ENCODE measurements at places on chromosomes 7 and 10.

DNA sequence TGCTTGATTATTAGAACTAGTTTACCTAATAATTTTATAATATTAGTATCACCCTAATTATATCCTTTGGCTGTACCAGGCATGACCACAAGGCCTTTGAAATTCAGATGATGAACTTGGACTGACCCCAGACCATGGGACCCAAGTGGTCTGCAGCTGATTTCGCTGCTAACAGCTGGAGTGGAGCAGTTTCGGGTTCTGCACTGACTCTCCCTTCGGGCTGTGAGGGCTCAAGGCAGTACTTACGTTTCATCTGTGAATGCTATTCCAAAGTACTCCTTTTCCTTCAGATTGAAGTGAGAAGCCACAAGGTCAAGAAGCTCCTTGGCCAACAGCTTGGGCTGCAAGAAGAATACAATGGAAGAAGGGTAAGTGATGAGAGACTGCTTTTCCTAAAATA is 223.8 kb downstream of the PRPF18 start:
- no peak for DNase-seq

DNA sequence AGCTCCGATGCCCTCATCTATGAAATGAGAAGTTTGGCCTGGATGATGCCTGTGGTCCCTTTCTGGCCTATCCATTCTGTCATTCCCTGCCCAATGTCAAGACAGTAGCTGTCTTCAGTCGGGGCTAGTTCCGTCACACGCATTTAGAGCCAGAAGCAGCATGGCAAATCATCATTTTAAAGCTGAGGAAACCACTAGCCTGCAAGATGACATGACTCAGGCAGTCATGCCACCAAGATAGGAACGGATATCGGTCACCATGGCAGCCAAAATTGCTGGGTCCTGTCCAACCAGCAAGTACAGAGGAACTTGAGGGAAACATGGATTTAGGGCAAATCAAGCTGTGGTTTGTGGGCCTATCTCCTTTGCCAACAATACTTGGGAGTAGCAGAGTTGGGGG is 64.5 kb upstream of the MRLN start:
- no peak for DNase-seq

DNA sequence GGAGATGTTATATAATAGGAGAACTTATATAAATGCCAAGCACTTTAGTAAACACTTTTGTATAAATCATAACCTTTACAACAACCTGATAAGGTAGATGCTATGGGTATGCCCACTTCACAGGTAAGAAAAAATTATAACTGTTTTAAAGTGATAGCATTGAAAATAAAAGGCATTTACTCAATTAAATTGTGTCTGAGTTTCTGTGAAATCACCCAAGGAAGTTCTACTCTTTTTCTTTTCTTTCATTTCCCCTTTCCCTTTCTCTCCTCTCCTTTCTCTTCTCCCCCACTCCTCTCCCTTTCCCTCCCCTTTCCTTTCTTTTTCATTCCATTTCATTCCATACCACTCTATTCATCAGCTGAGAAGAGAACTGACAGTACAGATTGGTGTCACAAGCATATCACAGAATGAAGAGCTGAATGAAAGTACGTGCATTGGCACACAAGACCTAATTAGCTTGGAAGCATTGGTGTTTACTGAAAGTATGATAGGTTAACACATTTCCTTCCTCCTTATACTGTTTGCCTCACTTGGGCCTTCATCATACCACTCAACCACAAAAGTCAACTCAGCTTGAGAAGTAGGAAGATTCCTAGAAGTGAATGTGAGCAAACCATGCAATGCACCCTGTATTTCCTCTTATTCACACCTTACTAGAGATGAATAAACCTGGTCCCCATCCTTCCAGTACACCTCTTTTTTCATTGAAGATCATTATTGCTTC is 117.9 kb upstream of the AGR3 start:
- DNase-seq: peak; percentile 80

DNA sequence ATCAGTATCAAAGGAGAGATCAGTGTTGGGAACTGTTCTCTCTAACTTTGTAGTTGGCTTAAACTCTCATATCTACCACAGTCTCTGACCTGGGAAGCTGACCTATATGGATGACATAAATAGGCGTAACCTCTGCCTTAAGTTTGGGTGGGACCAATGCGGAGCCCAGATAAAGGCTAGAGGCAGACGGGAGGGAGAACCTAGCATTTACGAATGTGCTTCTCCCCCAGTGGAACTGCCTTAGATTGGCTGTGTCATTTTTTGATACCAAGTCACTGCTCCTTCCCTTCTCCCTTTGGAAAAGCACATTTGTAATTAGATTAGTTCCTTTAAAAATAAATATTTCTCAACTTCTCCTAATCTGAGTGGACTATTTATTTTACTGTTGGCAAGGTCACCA is 23.7 kb upstream of the LRRN3 start:
- no peak for DNase-seq

DNA sequence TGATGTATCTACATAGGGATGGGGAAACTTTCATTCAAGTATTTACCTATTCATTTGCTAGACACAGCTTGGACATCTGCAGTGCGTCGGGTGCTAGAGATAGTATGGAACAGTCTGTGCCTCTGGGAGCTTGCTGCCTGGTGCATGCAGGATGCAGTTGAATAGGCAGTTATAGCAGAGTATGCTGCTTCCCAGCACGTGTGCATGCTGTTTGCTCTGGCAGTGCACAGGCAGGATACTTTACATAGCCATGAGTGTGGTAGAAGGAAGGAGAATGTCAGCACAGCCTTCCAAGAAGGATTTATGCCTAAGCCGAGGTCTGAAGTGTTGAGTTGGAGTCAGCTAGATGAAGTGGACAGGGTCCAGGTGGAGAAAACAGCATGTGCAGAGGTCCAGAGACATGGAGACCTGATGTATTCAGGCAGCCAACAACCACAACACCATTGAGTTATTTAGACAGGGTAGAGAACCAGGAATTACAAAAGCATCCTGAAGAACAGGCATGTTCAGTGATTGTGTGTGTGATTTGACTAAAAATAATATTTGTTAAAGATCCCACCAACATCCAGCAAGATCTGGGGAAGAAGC is 8.1 kb downstream of the MAP3K8 start:
- DNase-seq: no peak

- DNase-seq: no peak
Measured at GRCh38 chr10:123157210-123157609, 3.0 kb downstream of the BUB3 start.

- no peak for DNase-seq
Measured at GRCh38 chr7:108253275-108254044, 123.3 kb upstream of the LAMB4 start.

- DNase-seq: no peak
Measured at GRCh38 chr10:31528831-31529230, 209.8 kb downstream of the ZEB1 start.

DNA sequence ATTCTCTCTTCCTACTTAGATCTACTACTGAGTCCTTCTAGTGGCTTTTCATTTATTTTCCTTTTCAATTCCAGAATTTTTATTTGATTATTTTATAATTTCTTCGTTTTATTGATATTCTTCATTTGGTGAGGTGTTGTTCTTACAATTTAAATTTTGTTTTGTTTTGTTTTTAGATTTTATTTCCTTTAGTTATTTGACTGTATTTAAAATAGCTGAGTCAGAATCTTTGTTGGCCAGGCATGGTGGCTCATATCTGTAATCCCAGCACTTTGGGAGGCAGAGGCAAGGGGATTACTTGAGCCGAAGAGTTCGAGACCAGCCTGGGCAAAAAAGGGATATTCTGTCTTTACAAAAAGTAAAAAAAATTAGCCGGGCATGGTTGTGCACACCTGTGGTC is 36.1 kb downstream of the AKAP9 start:
- DNase-seq: no peak

DNA sequence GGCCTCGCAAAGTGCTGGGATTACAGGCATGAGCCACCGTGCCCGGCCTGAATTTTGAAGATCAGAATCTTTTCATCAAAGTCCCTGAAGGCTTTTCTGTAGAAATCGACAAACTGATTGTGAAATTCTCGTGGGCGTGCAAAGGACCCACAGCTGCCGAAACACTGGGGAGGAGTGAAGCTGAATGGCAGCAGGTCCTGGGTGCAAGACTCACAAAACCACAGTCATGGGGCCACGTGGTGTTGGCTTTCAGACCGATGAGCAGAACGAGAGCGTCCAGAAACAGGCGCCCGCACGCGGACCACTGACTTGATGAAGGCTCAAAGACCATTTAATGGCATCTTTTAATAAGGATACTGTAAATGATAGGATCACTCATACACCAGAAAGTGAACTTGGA is 24.7 kb upstream of the PRKAR1B start:
- DNase-seq: no peak

GRCh38 chr10:78576276-78576675 is 492.5 kb upstream of the ZMIZ1 start:
- DNase-seq: no peak

DNA sequence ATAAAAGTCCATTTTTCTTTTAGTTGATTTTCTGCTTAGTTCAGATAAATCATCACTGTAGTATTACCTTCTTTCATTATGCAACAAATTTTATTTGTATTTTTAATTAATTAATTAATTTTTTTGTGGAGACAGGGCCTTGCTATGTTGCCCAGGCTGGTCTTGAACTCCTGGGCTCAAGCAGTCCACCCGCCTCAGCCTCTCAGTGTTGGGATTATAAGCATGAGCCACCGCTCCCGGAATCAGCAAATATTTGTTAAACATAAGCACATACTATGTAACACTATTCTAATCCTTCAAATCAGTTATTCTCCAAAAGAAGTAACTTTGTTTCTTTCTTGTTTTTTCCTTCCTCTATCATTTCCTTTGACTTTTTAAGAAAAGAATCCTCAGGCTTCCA is 584.8 kb upstream of the ANKRD30A start:
- no peak for DNase-seq

- DNase-seq: no peak
Measured at GRCh38 chr10:5818894-5819293, 5.7 kb upstream of the GDI2 start.

- DNase-seq: peak; percentile 45
Measured at GRCh38 chr7:64951250-64951848, 39.5 kb downstream of the ZNF117 start.

DNA sequence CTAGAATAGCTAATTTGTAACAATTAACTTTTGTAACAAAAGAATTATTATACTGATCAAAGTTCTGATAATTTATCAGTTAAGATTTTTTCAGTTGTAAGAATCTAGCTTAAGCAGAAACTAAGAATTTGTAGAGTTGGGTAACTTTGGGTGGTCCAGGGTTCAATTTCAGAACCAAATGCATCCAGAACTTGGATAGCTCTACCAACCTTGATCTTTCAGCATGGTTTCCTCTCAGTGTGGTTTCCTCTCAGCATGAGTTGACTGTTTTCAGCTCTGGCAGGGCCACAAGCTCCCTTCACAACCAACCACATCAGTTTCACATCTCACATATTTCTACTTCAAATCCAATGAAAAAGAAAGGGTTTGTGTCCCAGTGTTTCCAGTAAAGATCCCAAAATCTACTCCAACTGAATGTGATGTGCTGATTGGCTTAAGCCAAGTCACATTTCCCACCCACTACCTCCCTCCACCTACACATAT is 3.3 kb upstream of the FAS start:
- DNase-seq: peak; percentile 72

DNA sequence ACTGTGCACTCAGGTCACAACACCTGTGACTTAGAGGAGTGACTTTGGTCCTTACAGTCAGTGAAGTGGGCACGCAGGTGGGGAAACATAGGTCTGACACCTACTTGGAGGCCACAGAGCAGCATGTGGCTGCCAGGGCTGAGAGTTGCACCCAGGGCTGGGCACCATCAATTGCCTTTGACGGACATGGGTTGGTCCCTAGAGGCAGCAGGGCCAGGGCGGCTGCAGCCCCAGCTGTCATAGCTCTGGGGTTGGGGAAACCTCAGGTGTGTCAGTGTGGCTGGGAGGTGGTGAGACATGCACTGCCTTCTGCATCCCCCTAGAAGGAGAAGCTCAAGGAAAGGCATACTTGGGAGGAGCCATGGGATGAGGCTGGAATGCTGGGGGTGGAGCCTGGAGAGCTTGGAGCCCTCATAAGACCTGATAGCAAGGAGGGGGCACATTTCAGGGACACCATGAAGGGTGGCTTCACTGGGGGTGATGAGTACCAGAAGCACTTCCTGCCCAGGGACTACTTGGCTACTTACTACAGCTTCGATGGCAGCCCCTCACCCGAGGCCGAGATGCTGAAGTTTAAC is at the start of gene INMT:
Gene INMT, plus strand, starts transcription at position 440 of the 578 bp plus-strand sequence. Its CDS starts 16 bp downstream, at position 456.
- DNase-seq: no peak

DNA sequence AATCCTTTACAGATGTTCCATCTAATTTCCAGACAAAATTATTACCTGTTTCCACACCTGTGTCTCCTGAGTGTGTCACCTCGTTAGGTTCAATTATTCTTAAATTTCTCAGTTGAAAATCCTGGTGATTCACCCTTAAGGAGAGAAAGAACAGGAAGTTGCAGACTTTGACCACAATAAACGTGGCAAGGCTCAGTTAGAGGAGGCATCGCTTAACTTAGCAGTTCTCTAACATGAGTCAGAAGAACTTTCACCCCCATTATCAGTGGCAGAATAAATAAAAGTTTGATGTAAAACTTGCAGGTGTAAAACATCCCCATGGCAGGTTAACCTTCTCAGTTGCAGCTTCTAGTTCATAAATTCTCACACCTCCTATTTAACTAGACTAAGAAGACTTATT is 8.3 kb downstream of the XPNPEP1 start:
- DNase-seq: peak; percentile 70

- DNase-seq: peak; percentile 75
Measured at GRCh38 chr10:23362879-23363792, 18.5 kb upstream of the C10orf67 start.

DNA sequence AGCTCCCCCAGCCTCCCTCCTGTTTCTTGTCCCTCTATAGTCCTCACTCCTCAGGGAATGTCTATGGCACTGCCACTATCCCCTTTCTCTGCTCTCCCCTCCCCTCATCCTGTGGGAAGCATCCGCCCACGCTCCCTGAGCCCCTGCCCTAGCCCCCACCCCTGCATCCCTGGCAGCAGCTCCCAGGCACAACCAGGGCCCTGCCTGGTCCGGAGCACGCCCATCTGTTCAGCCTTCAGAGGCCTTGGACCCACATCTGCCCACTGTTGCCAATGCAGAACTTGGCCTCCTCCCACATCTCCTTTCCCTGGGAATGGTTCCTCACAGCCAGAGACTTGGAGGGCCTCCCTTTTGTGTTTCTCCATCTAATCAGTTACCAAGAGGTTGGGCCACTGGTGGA is 20.4 kb upstream of the TBRG4 start:
- DNase-seq: no peak

DNA sequence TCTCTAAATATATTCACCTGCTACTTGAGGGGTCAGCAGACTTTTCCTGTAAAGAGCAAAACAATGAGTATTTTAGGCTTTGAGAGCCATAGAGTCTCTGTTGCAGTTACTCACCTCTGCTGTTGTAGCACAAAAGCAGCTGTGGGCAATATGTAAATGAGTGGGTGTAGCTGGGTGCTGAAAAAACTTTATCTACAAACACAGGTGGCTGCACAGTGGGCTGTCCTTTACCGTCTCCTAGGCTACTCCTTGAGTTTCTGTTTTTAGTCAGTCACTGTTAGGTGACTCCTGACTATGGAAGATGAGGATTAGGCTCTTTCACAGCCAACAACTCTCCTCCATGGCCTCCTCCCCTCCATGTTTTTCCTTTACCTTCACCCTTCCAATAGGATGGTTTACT is 286.1 kb upstream of the C7orf33 start:
- no peak for DNase-seq

All from activated CD4-positive, alpha-beta T cell treated with anti-CD3 and anti-CD28 coated beads, Interleukin-2, Interleukin-4, amounts not matched to agents 100 ng/mL and 50 ng/mL, durations not matched to agents 16 hours and 8 hours (primary cell).